CD4-positive, alpha-beta T cell treated with Interferon alpha-2 for 1 hour (primary cell): ENCODE measurements at places on chromosomes 2 and 18.

GRCh38 chr2:23436346-23437098 lies 51.5 kb downstream of the KLHL29 start:
- DNase-seq, result no peak

DNA sequence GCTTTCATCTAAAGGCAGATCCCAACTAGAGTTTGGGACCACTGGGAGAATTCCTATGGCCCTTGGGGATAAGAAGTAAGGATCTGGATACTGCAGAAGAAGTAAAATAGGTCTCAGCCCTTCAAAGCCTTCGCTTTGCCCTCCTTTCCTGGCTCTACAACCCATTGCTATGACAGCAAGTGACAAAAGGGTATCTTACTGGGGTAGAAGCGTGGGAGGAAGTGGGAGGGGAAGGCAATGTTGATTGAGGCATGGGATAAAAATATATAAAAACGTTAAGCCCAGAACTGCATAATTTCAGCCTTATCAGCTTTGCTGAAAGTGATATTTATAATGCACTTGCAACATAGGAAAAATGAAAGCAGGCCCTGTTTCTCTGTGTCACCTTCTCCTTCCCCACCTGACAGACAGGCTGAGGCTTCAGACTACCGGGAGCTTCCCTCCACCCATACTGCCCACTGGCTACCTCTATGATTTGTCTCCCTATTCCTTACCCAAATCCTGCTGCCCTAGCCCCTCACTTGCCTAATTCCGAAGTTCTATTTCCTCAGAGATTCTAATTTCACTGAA lies 14.9 kb upstream of the SOS1 start:
- DNase-seq, result no peak

GRCh38 chr18:14097761-14098160 lies 34.5 kb downstream of the ZNF519 start:
- DNase-seq, result no peak

DNA sequence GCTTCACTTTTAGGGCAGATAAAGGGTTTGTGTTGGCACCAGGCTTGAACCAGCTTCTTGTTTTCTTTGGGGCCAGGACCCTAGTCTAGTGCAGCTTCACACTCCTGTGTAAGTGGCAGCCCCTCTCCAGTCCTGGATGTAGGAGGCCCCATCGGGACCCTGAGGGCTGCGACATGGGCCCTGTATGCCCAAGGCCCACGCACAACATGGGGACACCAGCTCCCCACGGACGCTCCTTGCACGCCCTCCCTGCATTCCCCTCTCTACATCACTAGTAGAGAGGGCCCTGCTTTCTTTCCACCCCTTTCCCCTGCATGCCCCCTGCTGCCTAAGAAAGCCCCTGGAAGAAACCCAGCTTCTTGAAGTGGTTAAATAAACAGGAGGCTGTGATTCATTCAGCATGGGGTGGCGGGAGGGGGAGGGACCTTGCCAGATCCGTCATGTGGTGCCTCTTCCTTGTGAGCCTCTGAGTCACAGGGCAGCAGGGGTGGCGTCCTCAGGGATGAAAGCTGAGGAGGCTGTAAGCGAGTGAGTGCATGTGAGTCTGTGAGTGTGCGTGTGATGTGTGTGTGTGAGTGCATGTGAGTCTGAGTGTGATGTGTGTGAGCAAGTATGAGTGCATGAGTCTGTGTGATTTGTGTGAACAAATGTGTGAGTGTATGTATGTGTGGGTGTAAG lies 42.5 kb downstream of the COPS8 start:
- no peak for DNase-seq

- DNase-seq, result no peak
Observed at GRCh38 chr18:76412818-76413565, 82.0 kb downstream of the ZNF516 start.

DNA sequence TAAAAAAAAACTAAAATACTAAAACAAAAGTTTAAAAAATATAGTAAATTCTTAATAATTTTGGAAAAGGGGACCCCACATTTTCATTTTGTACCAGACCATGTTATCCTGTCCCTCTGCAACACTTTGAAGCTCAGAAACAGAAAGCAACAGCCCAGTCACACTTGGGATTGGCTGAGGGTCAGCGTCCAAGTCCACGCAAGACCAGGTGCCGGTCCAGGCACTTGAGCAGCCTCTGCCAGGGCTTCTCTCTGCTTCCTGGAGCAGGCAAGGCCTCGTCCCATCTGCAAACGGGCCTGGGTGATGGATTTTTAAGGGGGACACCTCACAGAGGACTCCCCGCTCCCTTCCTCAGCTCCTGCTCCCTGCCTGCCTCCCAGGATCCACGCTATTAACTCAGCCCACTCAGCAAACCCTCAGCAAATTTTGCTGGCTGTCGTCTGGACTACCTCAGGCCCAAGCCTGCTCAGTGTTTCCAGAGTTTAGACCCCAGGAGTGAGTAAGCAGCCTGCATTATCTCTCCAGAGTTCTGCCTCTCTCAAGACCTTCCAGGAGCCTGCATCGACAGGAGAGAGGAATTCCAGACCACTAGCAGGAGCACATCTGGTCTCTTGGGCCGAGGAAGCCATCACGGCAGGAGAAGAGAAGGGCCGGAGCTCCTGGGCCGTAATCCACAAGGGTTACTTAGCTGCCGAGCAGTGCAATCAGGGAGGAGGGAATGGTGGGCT lies 88.7 kb upstream of the STPG4 start:
- DNase-seq, result no peak

DNA sequence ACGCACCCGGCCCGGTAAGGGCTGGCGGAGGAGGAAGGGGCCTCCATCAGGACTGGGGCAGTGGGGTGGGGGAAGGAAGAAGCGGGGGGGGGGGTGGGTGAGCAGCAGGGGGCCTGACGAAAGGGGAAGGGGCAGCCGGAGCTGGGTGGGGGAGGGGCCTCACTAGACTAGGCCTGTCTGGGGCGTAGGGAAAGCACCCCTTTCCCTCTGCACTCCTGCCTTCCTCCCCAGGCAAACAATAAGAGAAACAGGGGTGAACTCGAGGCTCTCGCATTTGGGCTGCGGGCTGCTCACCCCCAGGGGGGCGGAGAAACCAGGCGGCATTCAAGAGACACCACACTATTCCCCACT lies 82.7 kb upstream of the POMC start:
- DNase-seq, result peak; percentile 26

- no peak for DNase-seq
Observed at GRCh38 chr18:75068682-75069435, 140.1 kb downstream of the PTGR3 start.

- DNase-seq, result no peak
Observed at GRCh38 chr2:147173798-147174197, 671.0 kb upstream of the ACVR2A start.

- DNase-seq, result no peak
Observed at GRCh38 chr2:230827774-230828271, 36.9 kb upstream of the ITM2C start.

DNA sequence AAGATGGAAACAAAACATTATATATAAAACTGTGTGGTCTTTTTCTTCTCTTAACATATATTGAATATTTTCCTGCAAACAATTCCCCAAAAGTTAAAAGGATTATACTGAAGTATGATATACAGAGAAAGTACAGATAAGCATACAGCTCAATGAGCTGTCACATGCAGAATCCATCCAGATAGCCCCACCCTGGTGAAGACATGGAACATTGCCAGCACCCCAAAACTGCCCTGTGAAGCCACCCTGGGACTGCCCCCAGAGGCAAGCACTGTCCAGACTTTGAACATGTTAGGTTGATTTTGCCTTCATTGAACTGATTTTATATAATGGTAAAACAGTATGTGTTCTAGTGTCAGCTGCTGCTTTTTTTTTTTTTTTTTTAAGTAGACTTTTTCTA lies 112.3 kb upstream of the IL1R2 start:
- DNase-seq, result no peak

DNA sequence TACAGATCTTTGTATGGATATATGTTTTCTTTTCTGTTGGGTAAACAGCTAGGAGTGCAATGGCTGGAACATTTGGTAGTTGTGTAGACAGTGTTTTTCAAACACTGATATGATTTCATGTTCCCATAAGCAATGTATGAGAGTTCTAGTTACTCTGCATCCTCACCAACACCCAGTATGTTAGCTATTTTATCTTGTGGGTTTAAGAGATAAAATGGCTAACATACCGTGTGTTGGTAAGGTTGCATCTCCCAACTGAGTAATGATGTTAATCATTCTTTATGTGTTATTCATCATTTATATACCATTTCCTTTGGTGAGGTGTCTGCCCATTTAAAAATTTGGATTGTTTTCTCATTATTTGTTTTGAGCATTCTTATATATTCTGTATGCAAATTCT lies 65.7 kb downstream of the LYPD6B start:
- DNase-seq, result no peak

GRCh38 chr2:224938651-224939182 lies 103.6 kb downstream of the DOCK10 start:
- DNase-seq, result no peak
